ENCODE measurements at places on chromosomes 16 and 17.

DNA sequence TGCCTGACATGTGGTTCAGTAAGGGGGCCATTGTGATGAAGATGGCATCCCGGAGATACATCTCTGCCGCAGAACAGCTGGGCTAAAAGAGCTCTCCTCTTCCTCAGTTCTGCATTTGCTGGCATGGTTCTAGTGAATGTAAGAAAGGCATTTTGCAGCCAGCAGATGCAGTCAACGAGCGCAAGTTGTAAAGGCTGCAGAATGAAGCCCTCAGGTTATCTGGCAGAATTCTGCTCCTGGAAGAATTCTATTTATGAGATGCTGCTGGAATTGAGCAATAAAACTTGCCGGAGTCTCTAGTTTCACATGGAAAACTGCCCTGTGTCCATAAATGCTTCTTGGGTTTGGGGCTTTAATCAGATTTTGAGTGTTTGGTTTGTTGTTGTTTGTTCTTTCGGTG is 176.8 kb upstream of the HSBP1 start:
- DNase-seq = no peak

DNA sequence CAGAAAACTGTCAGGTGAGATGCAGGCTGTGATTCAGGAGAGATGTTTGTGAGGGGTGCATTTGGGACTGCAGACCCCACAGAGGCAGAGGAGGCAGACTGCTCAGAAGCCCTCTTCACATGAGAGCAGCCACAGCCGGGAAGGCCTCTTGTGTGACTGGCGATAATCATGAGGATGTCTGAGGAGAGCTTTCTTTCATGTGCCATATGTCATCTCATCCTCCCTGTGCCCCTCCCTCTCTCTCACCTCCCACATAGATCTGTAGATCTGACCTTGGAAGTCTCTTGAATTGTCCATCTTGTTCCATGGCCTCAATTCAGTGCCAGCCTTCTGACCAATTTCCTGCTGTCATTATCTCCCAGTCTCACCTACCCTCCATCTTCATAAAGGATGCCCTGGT is 50.5 kb downstream of the EPN2 start:
- DNase-seq = no peak

DNA sequence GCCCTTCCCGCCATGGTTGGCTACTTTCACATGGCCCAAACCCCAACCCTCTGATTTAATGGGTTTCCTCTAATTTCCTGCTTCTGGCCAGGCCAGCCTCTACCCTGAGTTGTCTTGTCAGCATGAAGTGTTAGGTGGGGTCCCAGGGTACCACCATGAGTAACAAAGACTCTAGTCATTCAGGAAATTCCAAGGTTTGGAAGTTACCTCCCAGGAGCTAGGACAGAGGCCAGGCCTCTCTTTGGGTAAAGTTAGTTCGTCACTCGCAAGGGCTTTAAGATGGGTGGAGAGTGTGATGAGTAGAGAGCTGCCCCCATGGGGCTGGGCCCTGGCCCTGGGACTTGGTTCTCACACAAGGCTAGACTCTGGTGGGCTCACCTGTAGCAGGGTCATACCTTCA is 54.6 kb downstream of the PLD6 start:
- no peak for DNase-seq

DNA sequence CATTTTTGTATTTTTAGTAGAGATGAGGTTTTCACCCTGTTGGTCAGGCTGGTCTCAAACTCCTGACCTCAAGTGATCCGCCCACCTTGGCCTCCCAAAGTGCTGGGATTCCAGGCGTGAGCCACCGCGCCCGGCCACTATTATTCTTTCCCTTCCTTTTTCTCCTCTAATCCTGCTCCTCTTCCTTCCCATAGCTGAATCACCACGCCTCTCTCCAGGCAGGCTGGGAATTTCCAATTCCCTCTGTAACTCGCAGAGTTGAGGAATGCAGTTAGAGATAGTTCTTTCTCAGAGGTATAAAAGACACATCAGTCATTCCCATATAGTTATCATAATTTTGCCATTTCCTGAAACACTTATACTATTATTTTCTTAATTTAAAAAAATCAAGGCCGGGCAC is 11.2 kb downstream of the METTL16 start:
- no peak for DNase-seq

DNA sequence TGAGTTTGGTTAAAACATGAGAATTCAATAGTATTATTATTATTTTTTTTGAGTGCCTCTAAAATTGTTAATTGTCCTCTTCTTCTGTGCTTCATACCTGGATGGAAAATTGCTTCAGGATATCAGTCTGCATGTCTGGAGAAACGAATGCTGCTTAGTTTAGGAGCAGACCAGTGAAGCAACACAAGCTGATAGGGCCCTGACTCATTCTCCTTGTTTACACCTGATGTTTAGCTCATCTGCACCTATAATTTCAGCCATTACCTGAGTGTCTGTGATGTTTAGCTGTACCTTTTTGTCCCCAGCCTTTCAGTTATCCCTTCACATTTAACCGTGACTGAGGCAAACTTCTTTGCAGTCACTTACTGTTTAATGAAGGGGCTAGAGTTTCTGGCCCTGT is 14.8 kb downstream of the SNTB2 start:
- DNase-seq = no peak

DNA sequence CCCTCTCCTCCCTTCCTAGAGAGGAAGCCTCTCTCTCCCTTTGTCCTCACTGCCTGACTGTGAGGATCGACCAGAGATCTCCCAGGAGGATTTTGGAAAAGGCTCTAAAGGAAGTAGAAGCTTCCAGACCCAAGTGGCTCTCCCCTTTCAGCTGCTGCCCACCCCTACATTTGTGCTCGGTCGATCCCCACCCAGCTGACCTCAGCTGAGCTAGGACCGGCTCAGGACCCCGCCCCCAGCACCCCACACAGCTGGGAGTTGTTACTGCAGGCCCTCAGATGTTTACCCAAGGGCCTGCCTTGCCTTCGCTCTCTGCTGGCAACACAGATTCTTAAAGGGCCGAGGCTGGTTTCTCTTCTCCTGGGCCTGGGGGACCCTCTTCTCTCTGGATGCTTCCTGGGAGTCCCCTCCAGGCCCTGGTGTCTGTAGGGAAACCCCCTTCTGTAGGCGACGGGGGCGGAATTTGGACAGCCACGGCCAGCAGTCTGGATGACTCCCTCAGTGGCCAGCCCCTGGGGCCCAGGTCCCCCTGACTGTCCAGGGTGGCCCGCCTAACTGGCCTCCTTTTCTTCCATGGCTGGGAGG is 26.9 kb upstream of the TIMP2 start:
- no peak for DNase-seq

DNA sequence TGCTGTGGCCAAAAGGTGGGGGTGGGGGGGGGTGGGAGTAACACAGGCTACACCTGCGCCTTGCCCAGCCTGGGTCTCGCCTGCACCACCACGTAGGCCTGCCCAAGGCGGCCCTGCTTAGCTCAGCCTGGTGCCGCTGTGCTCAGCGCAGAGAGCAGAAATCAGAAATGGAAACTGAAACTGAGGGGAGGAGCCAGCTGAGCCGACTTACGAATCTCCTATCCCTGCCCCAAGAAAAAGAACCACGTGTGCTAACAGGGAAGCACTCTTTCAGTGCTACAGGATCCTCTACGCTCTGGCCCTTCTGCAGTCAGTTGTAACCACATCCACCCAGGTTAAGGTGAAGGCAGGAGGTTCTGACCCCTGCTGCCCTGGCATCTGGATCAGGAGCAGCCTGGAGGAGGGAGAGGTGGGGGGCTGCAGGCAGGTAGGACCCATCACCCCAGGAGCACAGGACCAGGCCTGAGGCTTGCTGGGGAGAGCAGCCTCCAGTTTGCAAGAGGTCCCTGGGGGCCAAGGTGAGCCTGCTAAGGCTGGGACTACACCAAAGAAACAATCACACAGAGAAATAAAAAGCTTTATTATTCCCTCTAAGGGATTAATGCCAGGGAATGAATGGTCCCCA is at the start of gene DHX58:
Gene DHX58, minus strand, starts transcription at position 163 of the 625 bp plus-strand sequence. CDS start 822 bp downstream, outside the sequence.
- no peak for DNase-seq

DNA sequence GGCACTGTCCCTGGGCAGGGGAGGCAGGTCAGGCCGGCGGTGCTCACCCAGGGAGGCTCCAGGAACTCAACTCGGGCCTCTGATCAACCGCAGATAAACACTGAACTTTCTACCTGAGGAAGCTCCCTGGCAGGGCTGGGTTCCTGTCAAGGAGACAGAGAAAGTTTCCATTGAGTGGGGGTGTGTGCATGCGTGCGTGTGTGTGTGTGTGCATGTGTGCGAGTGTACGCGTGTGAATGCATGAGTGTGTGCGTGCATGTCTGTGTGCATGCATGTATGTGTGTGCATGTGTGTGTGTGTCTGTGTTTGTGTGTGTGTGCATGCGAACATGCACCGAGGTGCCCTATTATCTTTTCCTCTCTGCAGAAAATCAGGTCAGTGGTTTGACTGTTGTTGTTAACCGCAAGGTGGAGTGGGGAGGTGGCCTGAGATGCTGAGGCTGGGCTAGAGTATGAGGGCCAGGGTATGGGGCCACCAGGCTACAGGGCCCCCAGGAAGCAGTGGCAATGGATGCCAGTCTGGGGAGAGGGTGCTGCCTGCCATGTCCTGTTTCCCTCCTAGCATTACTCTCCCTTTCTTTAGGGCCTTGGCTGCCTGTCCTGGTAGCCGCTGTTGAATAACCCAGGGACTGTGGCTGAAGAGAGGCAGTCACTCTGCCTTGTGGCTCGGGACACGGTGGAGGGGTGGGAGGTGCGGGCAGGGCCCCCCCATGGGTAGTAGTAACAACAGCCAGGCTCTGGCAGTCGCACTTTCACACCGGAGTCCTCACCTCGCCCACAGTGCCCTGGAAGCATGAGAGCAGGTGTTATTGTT is 24.0 kb downstream of the CCR7 start:
- DNase-seq = no peak

DNA sequence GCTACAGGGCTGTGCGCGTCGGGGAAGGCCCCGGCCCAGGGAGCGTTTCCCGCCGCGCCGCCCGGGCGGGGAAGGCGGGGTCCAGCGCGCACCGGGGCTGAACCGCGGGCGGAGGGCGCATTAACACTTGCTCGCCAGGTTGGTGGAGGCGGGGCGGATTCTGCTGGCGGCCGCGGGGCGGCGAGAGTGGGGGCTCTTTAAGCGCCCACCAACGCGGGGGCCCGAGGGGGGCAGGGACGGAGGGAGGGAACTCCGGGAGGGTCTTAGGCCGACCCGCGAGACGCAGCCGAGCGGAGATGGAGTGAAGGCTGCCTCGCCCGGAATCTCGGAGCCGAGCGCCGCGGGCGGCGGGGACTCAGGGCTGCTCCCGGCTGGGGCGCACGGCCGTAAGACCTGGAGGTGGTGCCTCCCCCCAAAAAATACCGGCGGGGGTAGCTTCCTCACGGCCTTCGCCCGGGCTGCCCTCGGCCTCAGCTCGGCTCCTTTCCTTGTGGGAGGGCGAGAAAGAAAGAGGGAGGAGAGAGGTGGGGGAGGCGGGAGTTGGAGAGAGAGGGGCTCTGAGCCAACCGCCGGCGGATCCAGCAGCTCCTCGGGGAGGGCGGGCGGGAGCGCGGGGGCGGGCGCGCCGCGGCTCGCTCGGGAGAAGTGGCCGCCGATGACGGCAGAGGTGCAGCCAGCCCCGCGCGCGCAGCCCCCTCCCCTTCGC is 415 bp upstream of the FOXF1 start:
- DNase-seq = no peak

- no peak for DNase-seq
Observed at GRCh38 chr16:49856672-49857330, 889 bp upstream of the ZNF423 start.

DNA sequence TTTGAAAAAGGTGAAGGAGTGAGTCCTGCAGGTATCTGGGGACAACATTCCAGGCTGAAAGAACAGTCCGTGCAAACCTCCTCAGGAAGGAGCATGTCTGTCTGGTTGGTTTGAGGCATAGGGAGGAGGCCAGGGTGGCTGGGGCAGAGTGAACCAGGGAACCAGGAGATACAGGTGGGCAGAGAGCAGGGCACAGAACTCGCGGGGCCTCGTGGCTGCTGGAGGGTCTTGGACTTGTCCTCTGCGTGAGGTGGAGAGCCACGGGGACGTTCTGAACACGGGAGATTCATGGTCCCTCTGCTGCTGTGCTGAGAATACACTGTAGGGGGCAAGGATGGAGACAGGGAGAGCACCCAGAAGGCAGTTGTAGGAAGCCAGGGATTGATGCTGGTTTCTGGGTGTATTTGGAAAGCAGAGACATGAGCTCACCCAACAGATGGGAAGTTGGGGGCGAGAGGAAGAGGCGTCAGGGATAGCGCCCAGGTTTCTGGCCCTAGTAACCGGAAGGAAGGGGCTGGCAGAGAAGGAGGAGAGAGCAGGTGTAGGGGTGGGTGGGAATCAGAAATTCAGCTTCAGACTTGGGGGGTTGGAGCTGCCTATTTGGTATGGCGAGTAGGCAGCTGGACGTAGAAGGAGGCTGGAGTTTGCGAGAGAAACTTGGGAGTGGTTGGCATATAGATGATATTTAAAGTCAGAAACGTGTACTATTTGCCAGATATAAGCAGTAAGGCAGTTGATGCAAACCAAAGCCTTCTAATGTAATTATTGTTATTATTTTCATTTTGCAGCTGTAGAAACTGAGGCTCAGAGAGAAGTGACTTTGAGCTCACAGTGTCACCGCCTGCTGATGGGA is at the start of gene CCL17:
Gene CCL17, plus strand, starts transcription at position 803 of the 853 bp plus-strand sequence. CDS start 9,166 bp downstream, outside the sequence.
- DNase-seq = no peak

DNA sequence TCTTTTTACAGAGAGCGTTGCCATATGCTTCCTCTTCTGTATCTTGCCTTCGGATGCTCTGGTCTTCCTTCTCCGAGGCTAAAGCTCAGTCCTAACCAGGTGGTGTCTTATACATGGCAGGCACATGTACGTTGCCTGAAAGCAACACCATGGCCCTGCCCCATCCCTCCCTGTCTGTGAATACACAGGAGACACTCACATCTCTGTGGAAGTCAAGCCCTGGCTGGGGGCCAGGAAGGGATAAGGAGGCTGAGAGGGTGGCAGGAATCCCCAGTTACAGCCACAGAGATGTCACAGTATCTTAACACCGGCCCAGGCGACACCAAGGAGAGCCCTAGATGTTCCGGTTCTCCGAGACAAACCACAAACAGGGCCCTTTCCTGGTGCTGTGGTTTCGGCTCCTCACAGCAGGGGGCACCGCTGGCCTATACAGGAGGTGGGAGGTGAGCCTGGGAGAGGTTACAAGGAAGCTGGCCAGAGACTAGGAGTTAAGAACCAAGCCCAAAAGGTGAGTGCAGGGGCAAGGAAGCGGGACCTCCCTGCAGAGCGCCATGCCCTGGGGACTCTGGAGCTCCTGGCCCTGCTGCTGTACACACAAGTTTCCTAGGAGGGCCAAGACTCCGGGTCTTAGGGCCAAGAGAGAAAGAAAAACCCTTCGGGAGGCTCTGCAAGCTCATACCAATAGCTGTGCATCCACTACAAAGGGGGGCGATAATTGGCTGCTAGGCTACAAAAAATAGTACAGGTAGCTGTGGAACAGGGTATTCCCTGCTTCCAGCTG is 41.7 kb downstream of the SRL start:
- no peak for DNase-seq
